ENCODE measurements at places on chromosomes 13 and 19.

DNA sequence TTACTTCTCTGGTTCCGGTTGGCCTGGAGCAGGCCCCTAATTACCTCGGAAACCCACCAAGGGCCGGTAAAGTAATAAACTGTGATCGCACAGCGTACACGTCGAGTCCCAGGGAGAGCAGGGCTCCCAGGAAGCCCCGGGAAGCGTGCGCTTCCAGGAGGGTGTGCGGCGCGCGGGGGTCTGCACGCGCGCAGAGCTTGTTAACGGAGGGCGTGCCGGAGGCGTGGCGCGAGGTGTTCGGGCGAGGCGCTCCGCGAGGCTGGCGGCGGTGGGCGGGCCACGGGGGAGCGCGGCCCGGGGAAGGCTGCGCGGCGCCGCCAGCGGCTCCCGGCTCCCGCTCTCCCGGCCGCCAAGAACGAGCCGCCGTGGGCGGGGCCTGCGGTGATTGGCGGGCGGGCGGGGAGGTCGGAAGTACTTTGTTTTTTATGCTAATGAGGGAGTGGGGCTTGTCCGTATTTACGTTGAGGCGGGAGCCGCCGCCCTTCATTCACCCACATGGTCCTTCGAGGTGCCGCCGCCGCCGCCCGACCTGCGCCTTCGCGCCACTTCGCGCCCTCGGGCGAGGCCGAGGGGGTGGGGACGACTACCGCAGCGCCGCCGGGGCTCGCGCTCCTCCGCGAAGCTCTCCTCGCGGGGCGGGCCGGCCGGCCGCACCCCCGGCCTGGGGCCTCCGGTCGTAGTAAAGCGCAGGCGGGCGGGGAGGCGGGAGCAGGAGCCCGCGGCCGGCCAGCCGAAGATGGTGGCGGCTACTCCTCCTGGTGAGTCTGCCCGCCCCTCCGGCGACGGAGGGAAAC lies at the start of gene MIR17HG:
Gene MIR17HG (plus strand): TSS at position 486 of the 794 bp plus-strand sequence.
- DNase-seq = peak; percentile 90

DNA sequence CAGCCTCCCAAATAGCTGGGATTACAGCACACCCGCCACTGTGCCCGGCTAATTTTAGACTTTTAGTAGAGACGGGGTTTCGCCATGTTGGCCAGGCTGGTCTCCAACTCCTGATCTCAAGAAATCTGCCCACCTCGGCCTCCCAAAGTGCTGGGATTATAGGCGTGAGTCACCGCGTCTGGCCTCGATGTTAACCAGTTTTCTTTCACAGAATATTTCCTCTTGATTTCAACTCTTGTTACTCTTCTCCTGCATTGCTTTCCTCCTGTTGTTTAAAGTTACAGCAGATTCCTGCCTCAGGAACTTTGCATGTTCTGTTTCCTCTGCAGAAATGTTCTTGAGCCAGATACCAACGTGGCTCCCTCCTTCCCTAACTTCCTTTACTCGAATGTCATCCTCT lies 3.7 kb upstream of the PEX11G start:
- DNase-seq = no peak

DNA sequence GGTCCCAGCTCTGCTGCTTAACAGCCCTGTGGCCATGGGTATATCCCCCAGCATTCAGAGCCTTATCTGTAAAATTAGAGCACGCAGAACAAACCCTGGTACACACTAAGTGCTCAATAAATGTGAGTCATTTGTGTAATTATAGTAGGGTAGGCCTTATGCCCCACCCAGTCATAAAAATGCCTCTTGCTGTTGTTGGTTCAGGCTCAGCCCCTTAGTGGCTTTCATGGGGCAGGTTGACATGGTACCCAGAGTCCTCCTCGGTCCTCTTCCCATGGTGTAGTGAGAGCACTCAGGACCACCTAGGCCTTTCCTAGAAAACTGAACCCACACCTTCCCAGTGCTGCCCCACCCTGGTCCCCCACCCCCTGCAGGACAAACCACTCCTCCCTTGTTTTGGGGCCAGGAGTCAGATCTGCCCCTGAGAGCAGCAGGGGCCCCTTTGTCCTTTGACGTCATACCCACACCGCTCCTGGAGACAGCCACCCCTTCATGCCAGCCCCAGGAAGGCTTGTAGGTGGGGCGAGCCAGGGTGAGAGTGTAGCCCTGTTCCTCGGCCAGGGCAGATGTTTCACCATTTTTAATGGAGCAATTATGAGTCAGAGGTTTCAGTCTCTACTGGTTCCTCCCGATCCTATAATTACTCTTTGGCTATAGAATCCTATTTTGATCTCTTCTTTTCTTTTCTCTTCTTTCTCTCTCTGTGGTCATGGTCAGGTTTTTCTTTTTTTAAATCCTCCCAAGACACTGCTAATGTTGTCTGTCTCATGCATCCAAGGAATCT lies 36.8 kb downstream of the ACTN4 start:
- DNase-seq = peak; percentile 23

- no peak for DNase-seq
Observed at GRCh38 chr19:15374796-15375440, 4.7 kb downstream of the AKAP8 start.

DNA sequence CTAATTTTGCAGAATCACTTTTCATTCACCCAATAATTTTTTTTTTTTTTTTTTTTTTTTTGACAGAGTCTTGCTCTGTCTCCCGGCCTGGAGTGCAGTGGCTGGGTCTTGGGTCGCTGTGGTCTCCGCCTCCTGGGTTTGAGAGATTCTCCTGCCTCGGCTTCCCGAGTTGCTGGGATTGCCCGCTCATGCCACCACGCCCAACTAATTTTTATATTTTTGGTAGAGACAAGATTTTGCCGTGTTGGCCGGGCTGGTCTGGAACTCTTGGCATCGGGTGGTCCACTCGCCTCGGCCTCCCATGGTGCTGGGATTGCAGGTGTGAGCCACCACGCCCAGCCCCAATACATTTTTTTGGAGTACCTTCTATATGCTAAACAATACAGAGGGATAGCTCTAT lies 1120.0 kb upstream of the ATXN8OS start:
- no peak for DNase-seq

- DNase-seq = no peak
Observed at GRCh38 chr13:39016087-39016486, 21.8 kb downstream of the PROSER1 start.

DNA sequence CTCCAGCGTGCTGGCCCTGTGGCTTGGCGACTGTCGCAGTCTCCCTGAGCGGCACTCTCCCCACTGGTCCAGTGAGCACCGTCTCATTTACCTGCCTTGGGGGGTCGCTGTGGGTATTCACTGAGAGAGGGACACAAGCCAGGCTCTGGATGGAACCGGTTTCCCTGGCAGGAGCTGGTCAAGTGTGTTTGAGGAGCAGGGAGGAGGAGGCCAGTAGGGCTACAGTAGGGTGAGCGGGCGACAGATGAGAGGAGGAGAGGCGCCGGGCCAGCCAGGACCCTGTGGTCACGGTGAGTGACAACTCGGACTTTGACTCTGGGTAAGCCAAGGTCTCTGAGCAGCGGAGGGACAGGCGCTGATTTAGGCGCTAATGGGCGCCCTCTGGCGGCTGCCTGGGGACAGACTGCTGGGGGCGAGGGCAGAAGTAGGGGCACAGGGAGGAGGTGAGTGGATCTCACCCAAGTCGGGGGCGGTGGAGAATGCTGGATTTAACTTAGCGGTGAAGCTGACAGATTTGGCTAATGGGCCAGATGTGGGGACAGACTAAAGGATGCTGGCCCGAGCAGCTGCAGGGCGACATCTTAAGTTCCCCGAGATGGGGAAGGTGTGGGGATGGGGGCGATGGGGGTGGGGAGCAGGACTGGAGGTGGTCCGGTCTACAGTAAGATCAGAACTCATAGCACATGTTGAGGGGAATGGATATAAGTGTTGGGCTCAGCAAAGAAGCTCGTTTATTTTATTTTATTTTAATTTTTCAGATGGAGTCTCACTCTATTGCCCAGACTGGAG lies 4.7 kb upstream of the PRMT1 start:
- peak; percentile 70 for DNase-seq

DNA sequence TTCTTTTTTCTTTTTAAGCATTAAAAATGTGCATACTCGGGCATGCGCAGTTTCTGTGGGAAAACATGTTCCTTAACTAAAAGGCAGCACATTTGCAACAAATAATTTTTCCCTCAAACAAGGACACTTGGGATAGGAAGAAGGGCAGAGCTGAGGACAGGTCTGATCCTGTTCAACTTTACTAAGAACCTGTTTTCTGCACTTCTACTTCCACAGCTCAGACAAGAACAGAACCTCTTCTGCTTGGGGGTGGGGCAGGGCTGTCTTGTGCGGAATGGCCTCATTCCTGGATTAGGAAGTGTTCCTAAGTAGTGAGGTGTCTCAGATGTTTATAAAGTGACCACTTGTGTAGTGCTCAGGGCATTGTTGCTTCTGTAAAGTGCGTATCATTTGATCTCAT lies 18.3 kb downstream of the SAFB start:
- DNase-seq = no peak

DNA sequence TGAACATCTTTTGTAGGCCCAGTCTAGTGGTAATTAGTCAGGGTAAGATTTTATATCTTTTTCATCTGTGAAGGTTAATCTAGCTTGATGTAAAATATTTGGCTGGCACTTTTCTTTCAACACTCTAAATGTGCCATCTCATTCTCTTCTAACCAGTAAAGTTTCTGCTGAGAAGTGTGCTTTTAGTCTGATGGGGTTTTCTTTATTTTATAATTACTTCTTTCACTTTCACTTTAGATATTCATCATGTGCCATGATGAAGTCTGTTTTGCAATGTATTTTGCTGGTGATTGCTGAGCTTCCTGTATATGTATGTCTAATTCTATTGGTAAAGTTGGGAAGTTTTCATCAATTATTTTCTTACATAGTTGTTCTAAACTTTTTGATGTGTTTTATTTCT lies 31.9 kb downstream of the ZNF726 start:
- DNase-seq = no peak
